ENCODE measurements at places on chromosomes 13 and 19. TPM values are rescaled to one million over a fixed set of nuclear protein-coding genes. Genes with fewer than 3 reads are reported as not detected.

DNA sequence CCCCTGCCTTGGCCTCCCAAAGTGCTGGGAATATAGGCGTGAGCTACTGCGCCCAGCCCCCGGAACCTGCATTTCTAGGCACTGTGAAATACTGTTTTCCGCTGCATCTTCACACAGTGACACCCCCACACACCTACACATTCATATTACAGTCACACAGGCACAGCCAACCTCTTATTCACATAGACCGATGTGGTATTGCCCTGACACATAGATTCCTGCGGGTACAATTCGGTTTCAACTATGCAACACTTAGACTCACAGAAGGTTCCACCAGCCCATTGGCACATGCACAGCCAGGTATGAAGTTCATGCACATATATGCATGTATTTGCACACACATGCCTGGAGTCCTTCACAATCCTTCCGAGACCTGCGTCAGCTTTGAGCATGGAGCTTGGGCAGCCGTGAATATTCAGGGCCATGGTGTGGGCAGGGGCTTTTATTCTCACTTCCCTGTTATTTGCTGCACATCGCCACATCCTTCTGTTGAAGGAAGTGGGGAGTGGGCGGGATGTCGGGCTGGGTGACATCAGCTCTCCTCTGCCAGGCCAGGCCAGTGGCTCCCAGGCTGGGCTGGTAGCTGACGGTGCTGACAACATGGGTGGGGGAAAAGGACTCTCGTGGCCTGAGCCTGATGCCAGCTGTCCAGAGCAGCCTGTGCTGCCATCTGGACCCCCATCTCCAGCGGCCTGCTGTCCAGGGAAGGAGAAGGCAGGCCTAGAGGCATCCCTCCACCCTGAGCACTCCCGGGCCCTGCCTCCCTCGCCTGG lies 5.4 kb upstream of the CDC37 start:
- peak; percentile 65 for DNase-seq

DNA sequence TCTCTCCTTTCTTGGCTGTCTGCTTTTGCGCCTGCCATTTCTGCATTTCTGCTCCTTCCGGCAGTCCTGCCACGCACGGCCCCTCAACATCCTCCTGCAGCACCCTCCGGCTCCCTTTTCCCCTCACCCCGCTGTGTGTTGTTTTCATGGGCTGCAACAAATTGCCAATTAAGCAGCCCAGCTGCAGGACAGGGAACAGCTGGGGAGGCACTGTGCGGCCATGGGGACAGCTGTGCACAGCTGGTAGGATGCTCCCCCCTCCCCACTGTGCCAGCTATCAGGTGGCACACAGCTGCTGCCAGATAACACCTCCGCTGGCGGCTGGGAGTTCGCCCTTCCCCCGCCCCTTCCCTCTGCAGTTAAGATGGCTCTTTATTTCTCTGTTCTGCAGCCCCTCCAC lies 25.4 kb downstream of the LYL1 start:
- peak; percentile 82 for DNase-seq

- peak; percentile 88 for DNase-seq
Observed at GRCh38 chr19:6737873-6738786, 750 bp upstream of the GPR108 start.

GRCh38 chr19:38850976-38851621 lies 1.3 kb upstream of the HNRNPL start:
- peak; percentile 70 for DNase-seq

DNA sequence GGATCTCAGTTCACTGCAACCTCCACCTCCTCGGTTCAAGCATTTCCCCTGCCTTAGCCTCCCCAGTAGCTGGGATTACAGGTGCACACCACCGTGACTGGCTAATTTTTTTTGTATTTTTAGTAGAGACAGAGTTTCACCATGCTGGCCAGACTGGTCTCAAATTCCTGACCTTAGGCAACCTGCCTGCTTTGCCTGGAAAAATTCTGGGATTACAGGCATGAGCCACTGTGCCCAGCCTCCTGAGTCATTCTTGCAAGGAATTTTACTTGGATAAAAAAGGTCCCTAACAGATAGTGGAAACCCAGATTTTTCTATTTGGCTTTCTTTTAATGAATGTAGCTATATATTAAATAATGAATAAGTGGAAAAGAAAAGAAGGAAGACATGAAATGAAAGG lies 449.9 kb upstream of the ATXN8OS start:
- DNase-seq = no peak

DNA sequence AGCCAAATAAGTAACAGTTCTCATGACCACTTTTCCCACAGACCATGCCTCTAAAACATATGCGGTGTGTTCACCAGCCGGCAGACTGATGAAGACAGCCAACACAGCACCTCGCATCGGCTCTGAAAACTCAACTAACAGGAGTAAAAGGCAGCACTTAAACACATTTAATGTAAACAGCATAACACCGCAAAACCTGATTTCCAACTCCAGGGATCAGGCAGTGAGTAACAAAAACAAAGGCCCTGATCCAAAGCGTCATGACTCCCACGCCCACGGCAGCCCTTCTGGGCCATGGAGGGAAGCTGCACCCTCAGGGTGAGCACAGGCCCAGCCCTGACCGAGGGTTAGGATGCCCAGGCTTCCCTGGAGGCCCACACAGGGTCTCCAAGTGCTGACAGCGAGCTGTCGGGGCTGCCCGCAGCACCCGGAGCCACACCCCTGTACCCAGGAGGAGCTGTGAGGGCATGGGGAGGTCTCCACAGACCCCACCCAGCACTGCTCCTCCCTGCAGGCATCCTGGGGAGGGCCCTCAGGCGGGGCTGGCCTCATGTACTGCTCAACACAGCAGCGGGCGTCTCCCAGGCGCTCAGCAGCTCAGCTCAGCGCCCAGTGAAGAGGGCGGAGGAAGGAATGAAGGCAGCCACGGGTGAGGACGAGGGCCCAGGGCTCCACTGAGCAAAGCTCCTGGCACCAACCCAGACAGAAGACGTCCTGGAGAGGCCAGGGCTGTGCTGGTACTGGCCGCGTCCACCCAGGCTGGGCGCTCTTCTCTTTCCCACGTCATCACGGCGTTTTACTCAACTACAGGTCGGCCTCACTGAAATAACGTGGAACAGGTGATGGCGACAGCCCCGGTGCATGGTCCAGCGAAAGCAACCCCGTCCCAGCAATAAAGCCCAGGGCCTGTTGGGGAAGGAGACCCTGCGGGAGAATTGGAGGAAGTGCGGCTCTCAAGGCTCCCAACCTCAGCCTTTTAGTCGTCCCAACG lies 53.7 kb downstream of the RASA3 start:
- no peak for DNase-seq

- no peak for DNase-seq
Observed at GRCh38 chr13:75782985-75783384, 146.9 kb downstream of the LMO7 start.

GRCh38 chr13:96726651-96727050 lies 267.6 kb downstream of the OXGR1 start:
- no peak for DNase-seq

- peak; percentile 29 for DNase-seq
Observed at GRCh38 chr19:35211545-35212230, 16.9 kb downstream of the FAM187B start.

- DNase-seq = no peak
Observed at GRCh38 chr19:12799742-12800465, 1.7 kb downstream of the PRDX2 start.

TRAPPC2B gene
- polyA plus RNA-seq = 16.5 TPM

KIR3DL2 gene
- not detected for polyA plus RNA-seq

CGB5 gene
- not detected for polyA plus RNA-seq

KLK14 gene
- polyA plus RNA-seq = 0.28 TPM

KCNRG gene
- 0.38 TPM for polyA plus RNA-seq

IGFL2 gene
- polyA plus RNA-seq = not detected

Data from muscle of leg (tissue), 16 donors.